ENCODE measurements at places on chromosomes 2 and 18.

DNA sequence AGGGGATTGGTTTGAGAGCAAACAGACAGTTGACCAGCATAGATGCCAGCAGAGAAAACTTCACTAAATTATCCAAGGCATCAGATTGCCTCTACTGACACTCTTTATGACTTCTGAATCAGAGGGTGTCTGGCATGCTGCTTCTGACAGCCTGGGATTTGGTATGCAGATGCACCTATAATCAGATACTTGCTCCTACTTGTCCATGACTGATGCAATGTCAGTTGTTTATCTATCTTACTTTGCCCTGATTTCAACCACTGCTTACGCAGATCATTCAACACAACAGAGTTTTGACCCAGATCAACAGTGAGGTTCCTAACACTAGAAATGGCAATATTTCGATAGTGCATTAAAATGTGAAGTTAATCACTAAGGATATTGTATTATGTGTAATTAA, 22.6 kb upstream of the CALCRL start:
- DNase-seq: no peak

- DNase-seq: no peak
These were observed 7.6 kb upstream of the GPBAR1 start for GRCh38 chr2:218253232-218253625.

- DNase-seq: no peak
These were observed 24.9 kb downstream of the ASAP2 start for GRCh38 chr2:9231291-9232165.

- no peak for DNase-seq
These were observed 1.4 kb upstream of the TUBA4B start for GRCh38 chr2:219251656-219252055.

- DNase-seq: no peak
These were observed 1008.8 kb downstream of the CNTNAP5 start for GRCh38 chr2:125033871-125034270.

- no peak for DNase-seq
These were observed 88.5 kb upstream of the EMILIN2 start for GRCh38 chr18:2758309-2758708.

DNA sequence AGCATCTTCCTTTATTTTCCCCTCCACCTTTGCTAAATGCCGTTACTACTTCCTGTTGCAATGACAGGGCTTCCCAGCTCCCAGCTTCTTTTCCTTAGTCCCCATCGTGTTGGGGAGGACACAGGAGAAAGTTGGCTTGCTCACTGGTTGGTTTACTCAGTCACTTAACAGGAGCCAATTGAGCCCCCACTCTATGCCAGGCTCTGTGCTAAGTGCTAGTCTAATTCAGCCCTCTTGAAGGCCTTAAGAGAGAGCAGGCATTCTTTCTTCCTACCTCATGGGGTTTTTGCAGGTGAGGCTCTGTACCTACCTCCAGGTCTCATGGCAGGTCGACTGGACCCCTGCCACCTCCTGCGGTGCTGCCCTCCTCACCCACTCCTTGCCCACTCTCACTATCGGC, 20.1 kb downstream of the TANC1 start:
- no peak for DNase-seq

DNA sequence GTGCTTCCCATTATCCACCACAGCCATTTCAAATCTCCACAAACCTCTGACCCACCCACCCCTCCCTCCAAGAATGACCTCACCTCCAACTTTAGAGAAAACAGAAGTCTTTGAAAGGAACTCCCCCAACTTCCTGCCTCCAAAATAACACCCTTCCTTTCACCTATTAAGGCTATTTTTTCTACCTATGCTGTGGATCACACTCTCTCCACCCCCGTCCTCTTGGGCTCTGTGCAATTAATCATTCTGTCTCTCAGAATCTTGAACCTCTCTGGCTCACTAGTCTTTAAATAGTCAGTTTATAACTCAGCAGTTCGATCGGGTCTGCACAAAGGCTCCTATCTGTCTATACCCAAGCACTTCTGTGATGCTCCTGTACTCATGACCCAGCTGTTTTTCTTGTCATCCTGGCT, 37.3 kb upstream of the XPO1 start:
- DNase-seq: no peak

- no peak for DNase-seq
These were observed 226.3 kb downstream of the ZNF804A start for GRCh38 chr2:184824597-184824996.

DNA sequence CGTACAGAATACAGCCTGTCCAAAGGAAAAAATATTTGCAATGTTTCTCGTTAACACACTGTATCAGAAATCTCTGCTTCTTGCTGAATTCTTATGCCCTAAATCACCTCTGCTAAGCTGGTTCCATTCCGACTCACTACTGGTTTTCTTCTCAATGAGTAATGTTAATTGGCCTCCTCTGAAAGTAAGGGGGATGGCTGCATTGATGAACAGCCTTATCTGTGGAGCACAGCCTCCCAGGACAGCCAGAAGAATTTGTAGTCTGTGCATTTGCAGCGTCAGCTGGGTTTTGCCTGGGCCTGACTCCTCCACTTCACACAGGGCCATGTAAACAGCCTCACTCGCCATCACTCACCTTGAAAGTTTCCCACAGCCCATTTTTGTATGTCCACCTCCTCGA, 127.7 kb downstream of the RNF152 start:
- no peak for DNase-seq

DNA sequence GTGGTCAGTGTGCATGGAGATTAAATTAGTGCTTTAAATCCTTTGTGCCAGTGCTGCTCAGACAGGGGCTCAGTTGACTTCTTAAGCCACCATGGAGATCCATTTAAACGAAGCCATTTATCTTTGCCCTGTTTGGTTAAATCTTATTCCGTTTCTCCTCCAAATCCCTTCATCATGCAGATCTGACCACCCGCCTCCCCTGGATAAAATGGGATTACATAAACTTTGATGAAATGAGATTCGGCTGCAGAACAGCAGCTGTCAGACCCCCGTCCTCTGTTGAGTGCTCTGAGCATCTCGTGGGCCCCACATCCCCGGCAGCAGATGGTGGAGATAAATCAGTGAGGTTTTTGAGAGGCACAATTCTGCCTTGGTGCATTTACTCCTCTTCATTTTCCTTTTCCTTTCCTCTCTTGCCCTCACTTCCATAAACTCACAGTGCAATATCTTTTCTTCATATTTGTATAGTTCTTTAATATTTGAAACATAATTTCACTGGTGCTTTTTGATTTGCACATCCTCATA, 84.4 kb upstream of the TWIST2 start:
- no peak for DNase-seq

DNA sequence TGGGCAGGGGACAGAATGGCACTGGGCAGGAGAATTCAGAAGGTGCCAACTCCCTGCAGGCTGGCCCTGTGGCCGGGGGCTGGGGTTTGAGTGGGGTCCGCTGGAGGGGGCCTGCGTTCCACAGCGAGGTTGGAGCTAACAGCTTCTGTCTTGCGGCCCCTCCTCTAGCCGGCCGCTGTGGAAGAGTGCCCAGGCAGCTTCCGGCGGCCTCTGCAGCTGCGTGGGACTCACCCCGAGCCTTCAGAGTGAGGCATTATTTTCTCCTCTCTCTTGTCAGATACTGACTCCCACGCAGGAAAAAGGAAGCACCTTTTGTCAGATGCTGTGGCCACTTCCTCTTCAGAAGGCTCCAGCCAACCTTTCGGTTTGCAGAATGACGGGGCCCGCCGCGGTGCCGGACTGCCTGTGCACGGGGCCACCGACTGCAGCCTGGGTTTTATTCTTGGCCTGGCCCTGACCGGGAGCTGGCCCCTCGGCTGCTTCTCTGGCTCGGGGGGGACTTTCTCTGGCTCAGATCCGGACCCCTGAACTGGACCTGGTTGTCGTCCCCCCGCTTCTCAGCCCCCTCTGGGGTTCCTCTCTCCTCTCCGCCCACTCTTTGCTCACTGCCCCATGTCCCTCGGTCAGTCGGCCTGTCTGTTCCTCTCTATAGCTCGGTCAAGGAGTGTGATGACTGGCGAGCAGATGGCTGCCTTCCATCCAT, 40.1 kb downstream of the ARHGAP25 start:
- peak; percentile 21 for DNase-seq

- DNase-seq: no peak
These were observed 69.6 kb upstream of the UGP2 start for GRCh38 chr2:63772061-63772460.

DNA sequence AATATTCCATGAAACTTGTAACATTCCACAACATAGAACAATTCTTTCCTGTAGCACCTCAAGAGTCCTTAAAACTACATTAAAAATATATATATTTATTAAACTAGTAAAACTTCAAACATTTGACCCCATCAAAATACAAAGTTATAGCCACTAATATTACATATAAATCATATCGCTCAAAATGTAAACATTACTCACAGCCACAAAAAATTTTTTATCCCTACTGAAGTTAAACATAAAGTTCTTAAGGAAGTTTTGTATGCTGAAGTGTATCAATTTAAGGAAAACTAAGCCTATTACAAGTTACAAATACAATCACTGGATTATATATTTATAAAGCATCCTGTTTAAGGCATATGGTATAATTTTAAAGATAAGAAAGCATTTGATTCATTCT, 80.3 kb upstream of the DNER start:
- DNase-seq: no peak

DNA sequence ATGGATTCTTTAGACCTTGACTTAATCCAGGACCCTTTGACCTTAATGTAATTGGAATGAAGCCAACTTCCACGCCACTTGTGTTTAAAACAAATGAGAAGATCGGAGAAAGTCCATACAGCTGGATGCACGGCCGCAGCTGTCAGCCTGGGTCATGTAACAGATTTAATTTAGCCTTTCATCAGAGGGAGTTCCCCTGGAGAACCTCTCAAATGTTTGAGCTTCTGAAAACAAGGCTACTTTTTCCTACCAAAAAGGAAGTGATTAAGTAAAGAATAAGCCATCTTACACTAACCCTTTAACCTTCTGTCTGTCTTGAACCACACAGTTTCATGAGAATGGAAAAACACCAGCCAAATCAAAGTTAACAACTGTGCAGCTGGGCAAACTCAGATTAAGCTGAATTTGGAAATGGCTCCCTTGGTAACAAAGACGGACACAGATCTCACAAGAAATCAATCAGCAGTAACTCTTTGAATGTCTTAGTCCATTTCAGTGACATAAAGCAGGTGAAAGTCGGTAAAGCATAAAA, 103.6 kb downstream of the DOCK10 start:
- no peak for DNase-seq

DNA sequence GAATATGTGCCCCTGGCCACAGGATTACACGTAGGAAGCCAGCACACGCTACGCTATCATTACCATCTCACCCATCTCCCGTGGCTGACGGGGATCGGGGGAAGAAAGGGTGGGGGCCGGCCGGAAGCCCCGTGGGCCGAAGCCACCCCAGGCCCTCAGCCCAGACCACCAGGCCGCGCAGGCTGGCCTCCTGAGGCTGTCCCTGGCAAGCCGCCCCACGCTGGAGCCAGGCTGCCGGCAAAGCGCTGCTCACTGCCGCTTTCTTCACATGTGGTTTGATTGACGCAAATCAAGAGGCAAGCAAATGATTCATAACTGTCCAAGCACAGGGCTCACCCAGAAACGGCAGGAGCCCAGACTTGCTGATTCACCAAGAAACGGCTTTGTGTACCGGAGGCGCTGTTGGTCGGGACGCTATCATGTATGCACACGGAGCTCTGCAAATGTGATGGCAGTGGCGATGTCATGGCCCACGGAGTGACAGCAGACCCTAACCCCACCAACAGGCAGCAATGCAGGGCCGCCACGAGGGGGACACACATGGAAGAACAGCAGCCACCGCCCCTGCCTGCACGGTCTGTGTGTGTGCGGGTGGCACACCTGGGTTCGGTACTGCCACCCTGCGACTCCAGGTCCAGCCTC, 125.7 kb downstream of the HDAC4 start:
- no peak for DNase-seq

GRCh38 chr2:157421964-157422363, 21.9 kb downstream of the CYTIP start:
- no peak for DNase-seq

DNA sequence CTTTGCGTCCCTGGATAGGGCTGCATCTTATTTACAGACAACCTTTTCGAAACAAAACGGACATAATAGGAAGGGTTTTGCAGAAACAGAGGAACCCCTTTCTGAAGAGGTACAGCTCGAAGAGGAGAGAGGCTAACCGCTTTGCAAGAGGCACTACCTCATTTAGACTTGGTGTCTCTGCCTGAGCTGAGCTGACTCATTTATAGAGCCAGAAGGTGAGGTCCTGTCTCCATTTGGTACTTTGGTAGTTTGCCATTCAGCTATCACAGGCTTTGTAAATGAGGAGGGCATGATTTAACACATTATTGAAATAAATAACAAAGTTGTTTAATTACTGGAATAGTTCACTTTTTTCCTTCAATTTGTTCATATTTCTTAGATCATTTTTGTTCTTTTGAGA, 2.2 kb upstream of the NXPH2 start:
- no peak for DNase-seq

- DNase-seq: no peak
These were observed 132.0 kb downstream of the NYAP2 start for GRCh38 chr2:225531559-225531958.

DNA sequence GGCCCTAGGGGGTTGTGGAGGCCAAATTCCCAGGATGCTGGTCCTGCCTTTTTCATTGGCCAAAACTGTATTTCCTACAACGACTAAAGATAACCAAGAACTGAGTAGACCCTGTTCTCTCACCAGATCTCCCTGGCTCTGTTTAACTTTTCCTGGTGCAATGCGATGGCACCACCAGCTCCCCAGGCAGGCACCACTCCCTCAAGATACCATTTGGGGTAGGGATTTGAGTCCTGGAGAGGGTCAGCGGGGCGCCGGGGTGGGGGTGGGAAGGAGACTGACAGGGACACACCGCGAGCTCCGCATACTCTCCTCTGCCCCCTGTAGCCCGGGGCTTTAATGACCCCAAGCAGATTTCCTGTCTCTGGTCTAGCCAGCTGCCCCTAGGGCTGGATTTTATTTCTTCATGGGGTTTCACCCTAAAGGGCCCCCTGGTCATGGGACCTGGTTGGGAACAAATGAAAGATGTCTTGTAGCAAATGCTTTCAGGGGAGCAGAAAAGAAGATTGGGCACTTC, 7.3 kb downstream of the SIX2 start:
- no peak for DNase-seq

- DNase-seq: no peak
These were observed 21.0 kb downstream of the C18orf63 start for GRCh38 chr18:74336656-74337055.

DNA sequence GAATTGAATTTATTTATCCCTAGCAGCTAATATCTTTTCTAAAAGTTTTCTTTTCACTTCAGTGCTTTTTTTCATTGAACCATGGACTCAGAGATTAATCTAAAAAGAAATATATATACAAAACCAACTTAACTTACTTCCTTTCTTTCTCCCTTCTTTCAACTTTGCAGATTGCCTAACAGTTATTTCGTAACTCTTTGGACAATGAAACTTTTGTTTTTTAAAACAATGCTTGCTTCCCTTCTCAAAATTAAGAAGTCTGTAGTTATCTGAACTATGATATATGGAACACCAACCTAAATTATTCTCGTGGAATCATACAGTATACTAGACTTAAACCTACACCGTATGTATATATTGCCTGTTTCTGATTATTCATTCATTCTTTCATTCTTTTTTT, 62.9 kb downstream of the MIB1 start:
- no peak for DNase-seq
